Activated CD4-positive, alpha-beta T cell treated with anti-CD3 and anti-CD28 coated beads for 1 hour (primary cell): ENCODE measurements at places on chromosomes 5 and 9.

GRCh38 chr9:91245431-91246313 lies 116.0 kb downstream of the AUH start:
- DNase-seq: no peak

DNA sequence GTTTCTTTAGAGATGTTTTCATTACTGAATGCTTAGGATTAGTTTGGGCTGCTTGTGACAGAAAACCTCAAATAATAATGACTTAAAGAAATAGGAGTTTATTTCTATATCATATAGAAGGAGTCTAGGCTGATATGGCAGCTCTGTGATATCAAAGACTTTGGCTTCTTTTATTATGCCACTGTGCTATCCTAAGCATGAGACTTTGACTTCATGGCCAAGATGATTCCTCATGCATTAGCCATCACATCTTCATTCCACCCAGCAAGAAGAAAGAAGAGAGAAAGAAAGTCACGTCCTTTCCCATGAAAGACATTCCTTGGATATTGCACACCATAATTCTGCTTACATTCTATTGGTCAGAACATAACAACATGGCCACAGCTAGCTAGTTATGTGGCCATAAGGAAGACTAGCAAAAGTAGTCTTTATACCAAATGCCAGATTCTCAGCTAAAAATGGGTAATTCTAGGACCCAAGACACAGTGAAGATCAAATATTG lies 76.2 kb downstream of the DAPK1 start:
- DNase-seq: no peak

GRCh38 chr5:38433160-38433861 lies 123.1 kb downstream of the LIFR start:
- no peak for DNase-seq

DNA sequence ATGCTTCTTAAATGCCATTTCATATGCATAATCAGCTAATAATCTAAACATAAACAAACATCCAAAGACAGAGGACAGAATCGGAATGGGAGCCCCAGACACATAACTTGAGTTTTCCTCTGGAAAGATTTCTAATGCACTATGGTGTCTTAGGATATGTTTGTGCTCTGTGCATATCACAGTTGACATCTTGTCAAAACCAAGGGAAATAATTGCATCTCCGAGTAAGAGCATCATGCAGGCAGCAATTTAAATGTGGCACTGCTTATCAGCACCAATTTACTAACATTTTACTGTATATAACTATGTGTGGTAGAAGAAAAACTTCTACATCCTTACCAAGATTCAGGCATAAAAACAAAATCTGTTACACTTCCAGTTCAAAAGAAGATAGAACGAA lies 217.9 kb downstream of the GLIS3 start:
- no peak for DNase-seq

DNA sequence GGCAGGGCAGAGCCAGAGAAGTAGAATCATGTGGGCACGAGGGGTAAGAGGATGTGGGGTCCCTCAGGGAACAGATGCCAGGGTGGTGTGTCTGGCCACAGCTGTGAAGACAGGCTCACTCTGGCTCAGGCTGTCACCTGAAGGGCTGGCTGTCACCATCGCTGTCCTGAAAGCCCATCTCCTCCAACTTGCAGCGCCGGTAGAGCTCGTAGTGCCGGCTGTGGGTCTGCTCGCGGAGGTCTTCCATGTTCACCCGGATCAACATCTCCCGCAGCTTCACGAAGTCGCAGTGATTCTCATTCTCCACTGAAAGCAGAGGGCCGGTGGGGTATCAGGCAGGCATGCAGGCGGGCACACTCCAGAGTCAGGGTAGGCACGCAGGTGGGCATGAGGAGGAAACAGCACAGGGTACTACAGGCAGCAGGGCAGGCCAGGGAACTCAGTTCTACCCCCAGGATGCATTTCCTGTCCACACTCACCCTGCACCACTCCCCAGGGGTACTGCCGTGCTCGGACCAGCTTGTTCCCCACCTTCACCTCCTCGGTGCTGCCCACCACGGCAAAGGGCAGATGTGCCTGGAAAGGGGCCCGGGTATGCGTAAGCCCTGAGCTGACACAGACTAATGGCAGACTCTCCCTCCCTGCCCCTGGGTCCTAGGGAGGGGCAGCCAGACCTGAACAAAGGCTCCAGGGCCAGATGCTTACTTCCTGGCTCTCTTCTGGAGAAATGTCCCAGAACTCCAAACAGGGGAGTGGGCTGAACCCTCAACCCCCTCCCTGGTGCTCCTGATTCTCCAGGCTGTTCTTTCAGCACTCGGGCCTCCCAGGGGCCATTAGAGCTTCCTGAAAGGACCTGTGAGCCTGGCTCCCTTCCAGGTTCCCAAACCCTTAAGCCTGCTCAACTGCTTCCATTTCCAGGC lies 14.4 kb downstream of the CCNI2 start:
- no peak for DNase-seq

GRCh38 chr9:116760636-116761035 lies 73.5 kb downstream of the TRIM32 start:
- DNase-seq: no peak

GRCh38 chr5:150081541-150082283 lies 4.6 kb downstream of the CSF1R start:
- DNase-seq: no peak

DNA sequence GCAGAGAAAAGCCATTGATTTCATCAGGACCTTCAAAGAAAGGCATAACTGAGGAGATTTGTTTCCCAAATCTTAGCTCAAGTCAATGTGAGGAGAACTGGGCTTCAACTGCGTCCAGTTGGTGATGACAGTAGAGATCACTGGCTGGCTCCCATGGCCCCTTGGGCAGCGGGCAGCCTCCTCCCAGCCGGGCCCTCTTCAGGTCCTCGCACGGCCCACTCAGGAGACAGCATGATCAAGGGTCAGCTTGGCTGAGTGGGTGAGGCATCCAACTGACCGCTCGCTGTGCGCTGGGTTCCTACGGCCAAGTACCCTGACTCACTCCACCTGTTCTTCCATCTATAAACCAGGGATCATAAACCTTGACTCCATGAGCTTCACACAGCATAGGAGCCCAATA lies 274.0 kb downstream of the NSG2 start:
- DNase-seq: no peak

DNA sequence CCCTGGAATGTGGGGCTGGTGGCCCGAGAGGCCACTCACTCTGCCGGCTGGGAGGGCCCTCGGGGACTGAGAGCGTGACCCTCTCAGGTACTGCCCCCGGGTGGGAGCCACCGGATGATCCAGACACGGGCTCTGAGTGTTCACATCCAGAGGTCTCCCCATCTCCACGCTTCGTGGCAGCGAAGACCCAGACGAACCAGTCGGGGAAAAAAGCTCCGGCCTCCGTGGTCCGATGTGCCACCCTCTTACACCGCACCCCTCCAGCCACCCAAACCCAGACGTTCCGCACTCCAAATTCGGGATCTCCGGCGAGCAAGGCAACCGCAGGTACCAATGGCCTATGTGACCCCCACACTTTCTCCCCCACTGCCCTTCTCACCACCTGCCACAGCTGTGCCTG lies 49.5 kb downstream of the AMBP start:
- DNase-seq: no peak

DNA sequence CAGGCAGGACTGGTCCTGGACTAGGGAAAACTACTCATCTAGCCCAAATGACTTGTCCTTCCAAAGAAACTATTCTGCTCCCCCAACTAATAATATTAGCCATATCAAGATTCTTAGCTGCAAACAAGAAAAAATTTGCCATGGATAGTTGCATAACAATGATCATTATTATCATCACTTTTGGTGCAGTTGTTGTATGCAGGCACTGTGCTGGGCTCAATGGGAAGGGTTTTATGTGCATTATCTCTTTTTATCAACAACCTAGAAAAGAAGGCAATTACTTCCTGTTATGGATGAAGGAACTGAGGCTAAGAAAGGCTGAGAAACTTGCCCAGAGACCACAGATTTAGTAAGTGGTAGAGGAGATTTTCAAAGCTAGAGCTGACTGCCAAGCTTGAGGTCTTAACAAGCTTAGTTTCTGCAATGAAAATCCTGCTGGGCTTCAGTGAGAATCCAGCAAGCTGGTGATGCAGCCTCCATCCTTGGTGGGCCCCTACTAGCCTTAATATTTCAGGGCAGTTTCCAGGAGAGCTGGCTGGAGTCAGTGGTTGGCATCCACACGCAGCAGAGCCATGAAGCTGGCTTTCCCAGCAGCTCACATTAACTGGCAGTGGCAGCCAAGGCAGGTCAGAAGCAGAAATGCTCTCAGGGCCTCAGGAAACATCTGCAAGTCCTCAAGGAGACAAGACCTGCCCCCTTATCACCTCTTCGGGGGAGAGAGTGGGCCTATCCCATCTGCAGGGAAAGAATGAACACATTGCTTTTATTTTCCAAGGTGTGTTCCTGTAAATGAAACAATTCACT lies 20.5 kb upstream of the MEGF9 start:
- no peak for DNase-seq

GRCh38 chr5:76674330-76675066 lies 41.4 kb upstream of the F2R start:
- no peak for DNase-seq

- DNase-seq: peak; percentile 61
Observed at GRCh38 chr9:133994353-133995011, 2.4 kb upstream of the VAV2 start.

- DNase-seq: no peak
Observed at GRCh38 chr9:129135476-129135875, 24.3 kb downstream of the PTPA start.

DNA sequence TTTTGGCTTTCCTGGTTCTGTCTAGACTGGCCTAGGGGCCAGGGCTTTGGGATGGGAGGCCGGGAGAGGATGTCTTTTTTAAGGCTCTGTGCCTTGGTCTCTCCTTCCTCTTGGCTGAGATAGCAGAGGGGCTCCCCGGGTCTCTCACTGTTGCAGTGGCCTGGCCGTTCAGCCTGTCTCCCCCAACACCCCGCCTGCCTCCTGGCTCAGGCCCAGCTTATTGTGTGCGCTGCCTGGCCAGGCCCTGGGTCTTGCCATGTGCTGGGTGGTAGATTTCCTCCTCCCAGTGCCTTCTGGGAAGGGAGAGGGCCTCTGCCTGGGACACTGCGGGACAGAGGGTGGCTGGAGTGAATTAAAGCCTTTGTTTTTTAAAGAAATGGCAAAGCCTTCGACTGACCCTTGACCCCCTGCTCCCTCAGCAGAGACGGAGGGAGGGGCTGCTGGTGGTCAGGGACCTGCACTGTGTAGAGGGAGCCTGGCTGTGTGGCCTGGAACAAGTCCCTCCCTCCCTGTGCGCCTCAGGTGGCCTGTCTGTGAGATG lies 11.1 kb downstream of the FPGS start:
- DNase-seq: no peak

DNA sequence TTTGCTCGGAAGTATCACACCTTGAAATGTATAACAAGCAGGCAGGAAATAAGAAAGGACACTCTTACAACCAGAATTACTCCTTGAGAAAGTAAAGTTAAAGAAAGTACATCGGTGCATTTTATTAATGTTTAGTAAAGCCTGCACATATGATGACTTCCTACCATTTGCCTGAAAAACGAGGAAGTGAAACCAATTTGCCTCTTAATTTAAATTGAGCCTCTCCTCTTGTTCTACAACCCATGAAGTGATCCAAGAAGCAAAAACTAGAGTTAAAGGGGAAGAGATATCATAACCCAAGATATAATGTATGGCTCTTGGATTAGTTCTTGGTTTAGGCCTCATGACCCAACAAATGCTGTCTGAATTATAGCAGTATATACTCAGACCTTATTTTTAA lies 95.6 kb downstream of the GNAQ start:
- no peak for DNase-seq

DNA sequence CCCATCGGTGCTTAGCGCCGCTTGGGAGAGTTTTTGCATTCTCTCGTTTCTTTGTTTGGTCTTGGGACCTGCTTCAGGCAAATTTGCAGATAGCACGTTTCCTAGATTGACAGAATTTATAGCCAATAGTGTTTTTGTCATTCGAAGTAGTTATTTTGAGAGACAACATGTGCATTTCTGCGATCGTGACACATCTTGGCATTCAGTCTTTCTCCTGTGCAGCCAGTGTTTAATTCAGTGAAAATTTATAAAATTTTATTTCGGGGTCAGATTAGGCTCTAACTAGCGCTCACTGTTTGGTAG lies 830 bp downstream of the PRRC1 start:
- no peak for DNase-seq

- DNase-seq: no peak
Observed at GRCh38 chr5:9898319-9898718, 268.2 kb upstream of the TAS2R1 start.

DNA sequence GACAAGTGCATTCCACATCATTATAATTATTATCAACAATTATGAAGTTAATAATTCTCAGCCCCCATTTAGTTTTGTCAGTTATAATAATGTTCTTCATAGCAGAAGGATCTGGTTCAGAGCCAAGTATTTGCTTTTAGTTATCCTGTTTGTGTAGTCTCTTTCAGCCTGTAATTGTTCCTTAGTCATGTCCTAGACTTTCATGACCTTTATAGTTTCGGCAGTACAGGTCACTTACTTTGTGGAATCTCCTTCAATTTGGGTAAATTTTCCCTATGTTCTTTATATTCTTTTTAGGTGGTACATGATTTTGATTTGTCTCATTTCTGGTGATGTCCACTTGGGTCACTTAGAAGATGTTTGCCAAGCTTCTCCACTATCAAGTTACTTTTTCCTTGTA lies 34.3 kb downstream of the UBE2R2 start:
- DNase-seq: no peak

DNA sequence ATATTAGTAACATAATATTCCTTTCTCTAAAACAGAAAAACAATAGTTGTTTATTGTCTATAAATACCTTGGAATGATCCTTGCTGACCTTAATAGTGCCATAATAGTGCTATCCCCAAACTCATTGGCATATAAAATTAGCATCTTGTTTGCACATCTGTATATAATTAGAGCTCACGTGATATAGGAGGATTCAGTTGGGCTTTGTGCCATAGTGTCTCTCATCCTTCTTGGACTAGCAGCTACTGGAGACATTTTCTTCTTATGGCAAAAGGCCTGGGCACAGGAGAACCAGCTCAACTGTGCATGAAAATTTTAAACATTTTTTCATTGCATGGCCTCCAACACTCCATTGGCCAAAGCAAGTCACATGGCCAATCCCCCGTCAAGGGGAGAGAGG lies 342.5 kb downstream of the SPATA31D1 start:
- DNase-seq: no peak

DNA sequence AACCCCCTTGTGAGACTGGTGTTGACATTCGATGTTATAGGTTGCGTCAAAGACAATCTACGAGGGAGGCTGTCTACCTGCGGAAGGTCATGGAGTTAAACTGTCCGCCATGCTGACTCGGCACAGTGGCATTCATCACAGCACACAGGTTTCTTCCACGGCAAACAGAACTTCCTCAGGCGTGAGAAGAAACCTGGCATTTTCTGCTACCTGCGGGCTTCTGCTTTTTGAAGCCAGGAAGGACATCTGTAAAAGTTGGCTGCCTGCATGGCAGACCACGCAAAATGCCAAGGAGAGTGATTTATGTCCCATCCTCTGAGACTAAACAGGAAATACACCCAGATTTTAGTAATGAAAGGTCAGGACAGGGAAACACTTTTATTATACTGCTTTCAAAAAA lies 809.8 kb upstream of the NUDT12 start:
- no peak for DNase-seq
